EL (cell line): ENCODE measurements at places on chromosomes 6 and 20.

GRCh38 chr20:57610261-57610952, 9.8 kb downstream of the ZBP1 start:
- no peak for DNase-seq

GRCh38 chr6:108807928-108808327, 40.3 kb upstream of the ARMC2 start:
- no peak for DNase-seq

- DNase-seq, result no peak
Observed at GRCh38 chr20:64184795-64185194, 20.5 kb downstream of the MYT1 start.

DNA sequence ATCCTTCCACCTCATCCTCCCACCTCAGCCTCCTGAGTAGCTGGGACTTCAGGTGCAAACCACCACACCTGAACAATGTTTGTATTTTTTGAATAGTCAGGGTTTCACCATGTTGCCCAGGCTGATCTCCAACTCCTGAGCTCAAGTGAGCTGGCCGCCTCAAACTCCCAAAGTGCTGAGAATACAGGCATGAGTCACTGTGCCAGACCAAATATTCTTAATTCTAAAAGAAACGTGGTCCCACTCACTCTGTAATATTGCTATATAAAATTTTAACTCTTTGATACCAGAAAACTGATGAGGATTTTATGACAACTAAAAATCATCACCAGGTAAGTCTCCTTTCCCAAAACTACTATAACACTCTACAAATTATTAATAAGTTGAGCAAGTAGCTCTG, 716.8 kb upstream of the GJE1 start:
- DNase-seq, result no peak

DNA sequence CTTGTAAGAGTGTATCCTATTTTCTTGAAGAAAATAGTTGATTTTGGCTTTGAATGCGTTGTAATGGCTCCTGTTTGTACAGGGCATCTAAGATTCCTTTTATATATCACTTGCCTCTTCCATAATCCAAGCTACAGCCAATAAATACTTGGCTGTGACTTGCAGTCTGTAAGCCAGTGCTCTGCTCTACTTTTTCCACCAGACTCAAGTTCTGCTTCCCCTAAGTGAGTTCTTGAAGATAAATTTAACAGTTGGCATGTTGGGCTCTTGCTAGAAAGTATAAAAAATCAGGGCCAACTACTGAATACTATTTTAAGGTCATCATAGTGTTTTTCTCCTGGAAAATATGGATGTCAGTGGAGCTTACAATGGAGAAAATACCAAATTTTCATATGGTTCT, 36.5 kb upstream of the SCGN start:
- DNase-seq, result no peak

- no peak for DNase-seq
Observed at GRCh38 chr6:55530931-55531330, 48.1 kb downstream of the HMGCLL1 start.

GRCh38 chr6:71300561-71301168, 12.1 kb downstream of the OGFRL1 start:
- DNase-seq, result no peak

DNA sequence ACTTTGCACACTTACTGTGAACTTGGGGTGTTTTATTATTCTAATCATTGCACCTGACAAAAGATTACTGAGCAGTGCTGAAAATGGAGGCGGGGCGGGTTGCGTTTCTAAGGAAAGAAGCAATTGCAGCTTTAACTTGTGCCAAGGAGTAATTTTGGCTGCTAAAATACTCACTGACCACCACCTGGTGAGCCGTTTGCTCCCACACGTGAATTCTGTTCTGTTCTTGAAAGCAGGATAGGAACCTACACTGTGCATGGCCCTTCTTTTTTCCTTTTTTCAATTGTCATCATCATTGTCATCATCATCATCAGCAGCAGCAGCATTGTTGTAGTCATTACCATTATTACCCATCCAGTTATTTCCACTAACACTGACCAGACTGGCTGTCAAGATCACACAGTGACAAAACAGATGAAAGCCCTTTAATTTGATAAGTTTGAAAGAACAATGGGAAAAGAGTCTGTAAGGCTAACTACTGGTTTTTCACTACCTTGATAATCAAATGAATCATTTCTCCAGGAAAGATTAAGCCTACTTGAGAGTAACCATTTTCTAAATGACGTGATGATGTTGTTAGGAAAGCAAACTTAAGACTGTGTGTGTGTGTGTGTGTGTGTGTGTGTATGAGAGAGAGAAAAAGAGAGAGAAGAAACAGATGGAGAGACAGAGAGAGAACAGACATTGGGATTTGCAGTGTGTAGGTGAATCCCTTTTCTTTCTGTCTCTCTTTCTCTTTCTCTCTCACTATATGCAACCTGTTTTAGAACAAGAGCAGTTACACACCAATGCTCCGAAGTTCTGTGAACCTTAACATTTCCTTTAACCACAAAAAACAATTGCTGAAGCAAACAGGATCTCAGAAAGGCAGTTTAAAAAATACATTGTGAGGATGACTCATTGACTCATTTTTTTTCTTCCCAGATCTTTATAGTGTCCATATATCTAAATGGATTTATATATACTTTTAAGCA, 3.8 kb downstream of the RIPOR2 start:
- peak; percentile 30 for DNase-seq

GRCh38 chr20:36579996-36580545, 6.7 kb downstream of the TGIF2 start:
- DNase-seq, result peak; percentile 34

DNA sequence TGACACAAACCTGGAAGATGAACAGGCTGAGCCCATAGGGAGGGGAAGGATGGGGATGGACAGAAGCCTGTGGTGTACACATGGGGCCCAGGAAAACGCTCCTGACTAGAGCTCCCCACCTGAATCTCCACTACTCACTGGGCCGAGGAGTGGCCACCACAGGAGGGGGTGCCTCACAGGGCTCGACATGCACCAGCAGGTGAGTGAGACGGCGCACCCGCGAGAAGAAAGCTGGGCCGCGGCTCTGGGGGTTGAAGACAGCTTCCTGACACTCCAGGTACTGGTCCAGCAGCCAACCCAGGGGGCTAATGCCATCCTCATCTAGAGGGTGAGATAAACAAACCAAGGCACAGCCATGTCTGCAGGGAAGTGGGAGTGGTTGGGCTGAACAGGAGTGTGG, 10.3 kb downstream of the CUL7 start:
- no peak for DNase-seq
